Astrocyte (in vitro differentiated cells and primary cell): ENCODE measurements at places on chromosomes 3 and 15. TPM values are rescaled to one million over a fixed set of nuclear protein-coding genes. Genes with fewer than 3 reads are reported as not detected.

DNA sequence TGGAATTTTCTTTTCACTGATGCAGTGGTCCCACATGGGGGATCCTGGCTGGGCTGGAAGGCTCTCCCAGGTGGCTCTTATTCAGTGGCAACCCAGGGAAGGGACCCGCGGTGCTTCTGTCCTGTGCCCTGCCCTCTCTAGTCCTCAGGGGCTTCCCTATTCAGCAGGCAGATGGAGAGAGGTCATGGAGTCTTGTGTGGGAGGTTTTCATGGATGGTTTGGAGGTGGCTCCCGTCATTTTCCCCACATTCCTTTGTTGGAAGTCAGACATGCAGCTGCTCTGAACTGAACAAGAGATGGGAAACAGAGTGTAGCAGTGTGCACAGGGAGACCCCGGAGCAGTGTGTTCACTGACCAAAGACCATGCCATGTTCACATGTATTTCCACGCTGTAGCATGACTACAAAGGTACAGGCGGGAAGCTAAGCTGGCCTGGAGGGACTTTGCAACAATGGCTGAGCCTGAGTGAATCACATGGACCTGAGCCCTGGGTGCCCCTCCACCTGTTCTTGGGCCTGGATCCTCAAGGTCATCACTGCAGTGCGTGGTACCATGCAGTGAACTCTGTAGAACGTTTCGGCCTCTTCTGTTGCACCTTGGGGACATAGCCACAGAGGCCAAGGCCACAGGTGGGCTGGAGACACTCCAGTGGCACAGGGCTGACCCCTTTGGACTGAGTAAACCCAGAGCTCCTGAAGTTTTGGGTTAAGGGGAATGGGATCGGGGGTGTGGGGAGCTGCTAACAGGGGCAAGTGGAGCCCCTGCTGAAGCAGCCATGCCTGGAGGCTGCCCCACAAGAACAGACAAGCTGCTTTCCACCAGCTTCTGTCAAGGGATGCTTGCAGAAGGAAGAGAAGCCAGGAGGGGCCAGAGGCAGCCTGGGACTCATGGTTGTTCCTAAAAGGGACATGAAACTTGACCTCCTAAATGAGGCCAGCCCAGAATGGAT lies 123.0 kb downstream of the ASB7 start:
- no peak overlapping the region for H3K4me3 ChIP-seq
- peak; percentile 94 for DNase-seq
- no peaks in the 10 kb centered on the region for H3K27me3 ChIP-seq
- peak overlapping the region; percentile 80 for H3K27ac ChIP-seq
- no peaks in the 10 kb centered on the region for H3K36me3 ChIP-seq
- H3K4me1 ChIP-seq, result peaks cover 53% of the 10 kb centered on the region

The SLC22A13 gene
- 0.72 and 1.8 TPM in 2 replicates for total RNA-seq

- H3K27me3 ChIP-seq, result peaks cover 3% of the 10 kb centered on the region
- no peak overlapping the region for H3K4me3 ChIP-seq
- no peak overlapping the region for H3K27ac ChIP-seq
- peaks cover 4% of the 10 kb centered on the region for H3K4me1 ChIP-seq
Observed at GRCh38 chr15:31867536-31868442, 162.5 kb upstream of the CHRNA7 start.

The PLS1 gene
- total RNA-seq, result 6.0 and 7.8 TPM in 2 replicates

The C3orf33 gene
- total RNA-seq, result 2.4 and 3.2 TPM in 2 replicates

GRCh38 chr15:64858021-64858575 lies 16.4 kb downstream of the PLEKHO2 start:
- no peaks in the 10 kb centered on the region for H3K27me3 ChIP-seq
- no peak overlapping the region for H3K27ac ChIP-seq
- H3K4me3 ChIP-seq, result no peak overlapping the region
- no peak for DNase-seq
- H3K36me3 ChIP-seq, result no peaks in the 10 kb centered on the region
- H3K4me1 ChIP-seq, result peaks cover 14% of the 10 kb centered on the region

DNA sequence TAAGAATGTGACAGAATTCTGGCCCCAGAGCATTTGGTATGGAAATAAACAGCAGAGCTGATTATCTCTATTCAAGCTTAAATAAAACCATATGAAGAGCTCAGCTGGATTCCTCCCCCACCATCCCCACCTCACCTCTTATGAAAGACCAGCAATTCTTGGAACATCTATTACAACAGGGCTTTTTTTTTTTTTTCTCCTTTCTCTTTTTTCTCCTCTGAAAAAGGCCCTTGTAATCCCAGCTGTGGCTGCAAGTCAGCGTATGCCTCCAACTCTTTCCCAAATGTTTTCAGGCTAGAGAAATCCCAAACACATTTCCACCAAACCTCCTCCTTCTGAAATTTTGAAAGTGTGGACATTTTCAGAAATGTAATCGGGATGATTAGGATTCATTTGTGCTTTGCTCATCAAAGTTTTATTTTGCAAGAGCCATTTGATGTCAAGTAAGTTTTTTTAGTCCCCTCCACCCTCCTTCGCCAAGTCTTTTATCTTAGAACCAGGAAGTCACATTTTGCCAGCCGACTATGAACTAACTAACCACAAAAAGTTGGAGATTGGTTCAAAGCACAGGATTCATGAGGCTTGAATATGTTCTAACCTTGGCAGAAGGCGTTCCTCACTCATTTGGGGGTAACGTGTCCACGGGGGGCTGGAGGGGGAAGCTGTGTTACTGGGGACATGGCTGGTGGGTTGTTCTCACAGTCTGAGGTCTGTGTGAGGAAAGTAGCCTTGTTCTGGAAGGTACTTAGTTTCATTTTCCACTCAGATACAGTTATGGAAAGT lies 142.0 kb upstream of the PDZRN3 start:
- peaks cover 4% of the 10 kb centered on the region for H3K4me1 ChIP-seq
- H3K27me3 ChIP-seq, result no peaks in the 10 kb centered on the region
- no peaks in the 10 kb centered on the region for H3K36me3 ChIP-seq
- peak overlapping the region; percentile 37 for H3K4me3 ChIP-seq
- peak overlapping the region; percentile 6 for H3K27ac ChIP-seq

- H3K27ac ChIP-seq, result no peak overlapping the region
- no peaks in the 10 kb centered on the region for H3K36me3 ChIP-seq
- H3K27me3 ChIP-seq, result no peaks in the 10 kb centered on the region
- no peaks in the 10 kb centered on the region for H3K4me1 ChIP-seq
- no peak for DNase-seq
Observed at GRCh38 chr15:65806397-65806796, 14.3 kb upstream of the DENND4A start.

The DGKG gene
- 0.36 and 0.64 TPM in 2 replicates for total RNA-seq

The AP3B2 gene
- total RNA-seq, result 7.2 and 11.5 TPM in 2 replicates

- no peaks in the 10 kb centered on the region for H3K36me3 ChIP-seq
- H3K4me3 ChIP-seq, result peak within 1 kb of the TSS; percentile 37
- H3K27me3 ChIP-seq, result peaks cover 47% of the 10 kb centered on the region
- DNase-seq, result peak; percentile 15
- H3K27ac ChIP-seq, result no peak within 1 kb of the TSS
Observed at GRCh38 chr3:184229394-184230080, at the start of gene VWA5B2. TSS of gene VWA5B2 (plus strand) at chr3:184229585. CDS start at chr3:184230529, 944 bp downstream.

GRCh38 chr3:190272747-190273146 lies 49.5 kb downstream of the CLDN1 start:
- no peaks in the 10 kb centered on the region for H3K27me3 ChIP-seq
- no peak for DNase-seq
- H3K4me3 ChIP-seq, result no peak overlapping the region
- no peaks in the 10 kb centered on the region for H3K4me1 ChIP-seq
- H3K36me3 ChIP-seq, result no peaks in the 10 kb centered on the region
- H3K27ac ChIP-seq, result no peak overlapping the region

- H3K4me3 ChIP-seq, result no peak overlapping the region
- no peak for DNase-seq
- peaks cover 14% of the 10 kb centered on the region for H3K27me3 ChIP-seq
- H3K27ac ChIP-seq, result no peak overlapping the region
- H3K4me1 ChIP-seq, result peaks cover 7% of the 10 kb centered on the region
- no peaks in the 10 kb centered on the region for H3K36me3 ChIP-seq
Observed at GRCh38 chr15:56468401-56468800, 3.5 kb upstream of the MNS1 start.

DNA sequence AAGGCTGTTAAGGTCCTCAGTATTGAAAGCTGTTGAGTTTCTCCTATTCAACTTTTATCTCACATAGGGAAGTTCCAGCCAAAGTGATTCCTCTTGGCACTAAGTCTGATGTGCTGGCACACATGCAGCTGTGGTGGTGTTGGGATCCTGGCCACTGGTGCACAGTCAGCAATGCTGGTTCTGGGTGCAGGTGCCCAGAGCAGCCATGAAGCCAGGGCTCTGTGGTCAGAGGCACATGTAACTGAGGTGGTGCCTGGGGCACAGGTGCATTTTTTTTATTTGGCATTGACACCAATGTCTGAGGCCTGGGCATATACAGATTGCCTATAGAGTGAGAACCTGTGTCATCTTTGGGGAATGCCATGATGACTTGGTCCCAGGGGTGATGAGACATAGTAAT lies 271.4 kb downstream of the POLQ start:
- no peak overlapping the region for H3K4me3 ChIP-seq
- no peaks in the 10 kb centered on the region for H3K4me1 ChIP-seq
- H3K27ac ChIP-seq, result no peak overlapping the region
- DNase-seq, result no peak
- H3K36me3 ChIP-seq, result no peaks in the 10 kb centered on the region

- no peak overlapping the region for H3K27ac ChIP-seq
- H3K4me3 ChIP-seq, result no peak overlapping the region
- H3K27me3 ChIP-seq, result no peaks in the 10 kb centered on the region
- DNase-seq, result no peak
- H3K4me1 ChIP-seq, result no peaks in the 10 kb centered on the region
- no peaks in the 10 kb centered on the region for H3K36me3 ChIP-seq
Observed at GRCh38 chr15:64542091-64542490, 81.7 kb downstream of the ZNF609 start.

The CCDC39 gene
- total RNA-seq, result not detected in 2 replicates

GRCh38 chr15:74502301-74502700 lies 38.7 kb upstream of the ARID3B start:
- no peak for DNase-seq
- H3K27ac ChIP-seq, result no peak overlapping the region
- no peaks in the 10 kb centered on the region for H3K36me3 ChIP-seq
- no peaks in the 10 kb centered on the region for H3K4me1 ChIP-seq
- no peaks in the 10 kb centered on the region for H3K27me3 ChIP-seq
